ENCODE measurements at places on chromosomes 16 and 17. TPM values are rescaled to one million over a fixed set of nuclear protein-coding genes. Genes with fewer than 3 reads are reported as not detected.

Gene KRTAP1-1
- polyA plus RNA-seq, result not detected

Gene CACNG3
- polyA plus RNA-seq, result not detected

Gene ABCA8
- 2.4 TPM for polyA plus RNA-seq

Gene CFAP52
- polyA plus RNA-seq, result not detected

GRCh38 chr16:67226804-67227566 is at the start of gene TMEM208:
Gene TMEM208 (plus strand): TSS chr16:67227130. CDS start chr16:67227219, 89 bp downstream.
- DNase-seq, result peak; percentile 98
